ENCODE measurements at places on chromosomes 2 and 18.

GRCh38 chr2:84526562-84526961 lies 10.3 kb downstream of the DNAH6 start:
- no peak overlapping the region for H3K4me3 ChIP-seq
- no peak overlapping the region for H3K27ac ChIP-seq
- no peaks in the 10 kb centered on the region for H3K4me1 ChIP-seq

- no peaks in the 10 kb centered on the region for H3K36me3 ChIP-seq
- peaks cover 10% of the 10 kb centered on the region for H3K4me1 ChIP-seq
- H3K4me3 ChIP-seq: no peak overlapping the region
- H3K27ac ChIP-seq: no peak overlapping the region
- H3K27me3 ChIP-seq: no peaks in the 10 kb centered on the region
Observed at GRCh38 chr18:76398295-76398694, 96.7 kb downstream of the ZNF516 start.

DNA sequence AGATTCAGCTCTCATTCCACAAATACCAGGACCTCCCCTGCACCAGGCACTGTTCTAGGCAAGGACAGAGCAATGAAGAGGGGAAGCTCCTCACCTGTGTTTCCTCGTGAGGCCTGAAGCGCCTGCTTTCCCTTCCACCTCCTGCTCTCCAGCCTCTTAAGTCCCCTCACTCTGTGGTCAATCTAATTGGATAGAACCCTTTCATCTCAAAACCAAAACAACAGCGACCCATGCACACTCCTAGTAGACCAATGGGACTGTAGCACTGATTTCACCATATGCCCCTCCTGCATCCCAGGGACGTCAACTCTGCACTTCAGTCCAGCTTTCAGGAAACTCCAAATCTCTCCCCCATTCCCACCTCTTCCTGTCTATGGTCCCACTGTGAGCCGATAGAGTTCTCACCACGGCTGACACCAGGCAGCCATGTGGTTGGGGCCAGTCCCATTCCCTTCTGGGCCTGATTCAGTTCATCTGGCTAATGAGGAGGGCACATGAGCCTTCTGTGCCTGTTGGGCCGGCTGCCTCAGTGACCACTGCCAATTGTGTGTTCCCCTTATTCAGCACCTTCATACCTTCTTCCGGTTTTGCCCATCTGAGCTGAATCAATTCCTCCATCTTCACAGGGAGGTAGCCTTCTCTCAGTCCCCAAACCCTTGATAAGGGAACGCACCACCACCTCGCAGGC lies 33.3 kb upstream of the MAT2A start:
- H3K27me3 ChIP-seq: no peaks in the 10 kb centered on the region
- H3K36me3 ChIP-seq: no peaks in the 10 kb centered on the region
- H3K4me3 ChIP-seq: no peak overlapping the region
- DNase-seq: no peak
- H3K27ac ChIP-seq: no peak overlapping the region
- H3K4me1 ChIP-seq: no peaks in the 10 kb centered on the region

GRCh38 chr2:240595381-240596079 lies 9.0 kb downstream of the CAPN10 start:
- H3K4me1 ChIP-seq: no peaks in the 10 kb centered on the region
- no peak overlapping the region for H3K4me3 ChIP-seq
- peak; percentile 9 for DNase-seq
- peak overlapping the region; percentile 69 for H3K27ac ChIP-seq
- H3K36me3 ChIP-seq: peaks cover 8% of the 10 kb centered on the region
- H3K27me3 ChIP-seq: no peaks in the 10 kb centered on the region

- no peak for DNase-seq
- H3K36me3 ChIP-seq: no peaks in the 10 kb centered on the region
- H3K27me3 ChIP-seq: no peaks in the 10 kb centered on the region
- H3K27ac ChIP-seq: peak overlapping the region; percentile 59
Observed at GRCh38 chr2:144475569-144476275, 44.2 kb downstream of the ZEB2 start.

- no peak overlapping the region for H3K4me3 ChIP-seq
- peaks cover 6% of the 10 kb centered on the region for H3K4me1 ChIP-seq
- H3K36me3 ChIP-seq: no peaks in the 10 kb centered on the region
- H3K27me3 ChIP-seq: no peaks in the 10 kb centered on the region
- DNase-seq: no peak
Observed at GRCh38 chr2:152307863-152308262, 27.1 kb upstream of the FMNL2 start.
